ENCODE measurements at places on chromosomes 3 and 15.

DNA sequence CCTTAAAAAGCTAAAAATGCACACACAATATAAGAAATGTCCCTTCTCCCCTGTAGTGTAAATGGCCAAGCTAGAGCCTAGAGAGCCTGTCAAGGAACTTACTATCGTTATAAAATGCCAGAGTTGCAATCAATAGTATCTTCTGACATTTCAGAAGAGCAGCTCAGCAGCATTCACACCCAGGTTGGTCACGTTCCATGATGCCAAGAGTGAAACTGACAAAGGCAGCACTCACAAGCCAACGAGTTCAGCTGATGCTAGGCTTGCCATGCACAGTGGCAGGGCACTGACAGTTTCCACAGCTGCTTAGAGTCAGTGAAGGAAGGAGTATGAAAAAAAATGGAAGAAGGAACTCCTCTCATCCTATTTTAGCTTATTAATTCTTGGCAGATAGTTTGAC is 331.4 kb upstream of the CCDC54 start:
- DNase-seq, result no peak

GRCh38 chr3:170346481-170347392 is 10.8 kb upstream of the SKIL start:
- no peak for DNase-seq

DNA sequence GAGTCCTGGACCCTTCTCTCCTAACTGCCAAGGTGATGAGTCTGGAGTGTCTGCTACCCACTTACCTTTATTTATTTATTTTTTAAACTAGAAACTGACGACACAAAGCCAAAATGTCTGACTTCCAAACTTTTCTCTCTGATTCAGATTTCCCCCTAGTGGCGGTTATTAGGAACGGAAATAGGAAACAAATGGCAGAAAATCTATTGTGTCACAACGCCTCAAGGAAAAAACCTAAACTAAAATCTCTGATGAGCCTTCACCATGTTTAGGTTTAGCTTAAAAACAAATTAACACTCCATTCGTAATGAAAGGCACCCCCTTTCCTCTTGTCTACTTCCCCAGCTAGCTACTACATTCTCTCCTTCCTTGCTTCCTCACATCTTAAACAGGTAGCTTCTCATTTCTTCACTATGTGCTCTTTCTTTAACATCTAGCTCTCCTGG is 94.0 kb upstream of the MEX3B start:
- DNase-seq, result no peak

DNA sequence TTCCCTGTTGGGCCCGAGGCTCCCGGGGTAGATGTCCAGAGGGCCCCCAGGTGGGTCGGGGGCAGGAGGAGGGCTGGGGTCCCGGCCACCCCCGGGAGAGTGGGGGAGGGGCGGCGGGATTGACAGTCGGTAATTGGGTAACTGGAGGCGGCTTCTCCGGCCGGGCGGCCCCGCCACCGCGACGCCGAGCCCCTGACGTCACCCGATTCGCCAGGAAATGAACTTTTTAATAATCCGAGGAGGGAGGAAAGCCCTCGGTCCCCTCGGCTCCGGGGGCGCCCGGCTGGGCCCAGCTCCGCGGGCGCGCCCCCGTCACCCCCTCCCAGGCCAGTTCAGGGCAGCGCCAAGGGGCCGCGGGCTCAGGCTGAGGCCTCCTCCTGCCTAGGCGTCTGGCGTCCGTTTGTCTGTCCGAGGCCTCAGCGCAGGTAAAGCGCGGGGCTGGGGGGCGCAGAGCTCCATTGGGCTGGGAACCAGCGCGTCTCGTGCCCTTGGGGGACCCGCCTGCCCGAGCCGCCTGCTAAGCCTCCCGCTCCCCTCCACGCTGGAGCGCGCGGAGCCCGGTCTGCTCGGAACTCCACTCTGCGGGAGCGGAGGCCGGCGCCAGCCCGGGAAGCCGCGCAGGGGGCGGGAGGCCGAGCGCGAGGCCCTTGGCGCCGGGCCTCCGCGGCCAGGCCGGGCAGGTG is 3.9 kb downstream of the GATA2 start:
- DNase-seq, result peak; percentile 38

GRCh38 chr3:30473374-30474051 is 132.9 kb upstream of the TGFBR2 start:
- no peak for DNase-seq

GRCh38 chr3:156253150-156253549 is 132.8 kb downstream of the KCNAB1 start:
- DNase-seq, result no peak

GRCh38 chr3:105957722-105958121 is 88.9 kb upstream of the CBLB start:
- no peak for DNase-seq

- DNase-seq, result no peak
These were observed 73.1 kb downstream of the ATP2B2 start for GRCh38 chr3:10432156-10432845.

GRCh38 chr3:190096345-190096744 is 24.4 kb downstream of the P3H2 start:
- DNase-seq, result no peak

DNA sequence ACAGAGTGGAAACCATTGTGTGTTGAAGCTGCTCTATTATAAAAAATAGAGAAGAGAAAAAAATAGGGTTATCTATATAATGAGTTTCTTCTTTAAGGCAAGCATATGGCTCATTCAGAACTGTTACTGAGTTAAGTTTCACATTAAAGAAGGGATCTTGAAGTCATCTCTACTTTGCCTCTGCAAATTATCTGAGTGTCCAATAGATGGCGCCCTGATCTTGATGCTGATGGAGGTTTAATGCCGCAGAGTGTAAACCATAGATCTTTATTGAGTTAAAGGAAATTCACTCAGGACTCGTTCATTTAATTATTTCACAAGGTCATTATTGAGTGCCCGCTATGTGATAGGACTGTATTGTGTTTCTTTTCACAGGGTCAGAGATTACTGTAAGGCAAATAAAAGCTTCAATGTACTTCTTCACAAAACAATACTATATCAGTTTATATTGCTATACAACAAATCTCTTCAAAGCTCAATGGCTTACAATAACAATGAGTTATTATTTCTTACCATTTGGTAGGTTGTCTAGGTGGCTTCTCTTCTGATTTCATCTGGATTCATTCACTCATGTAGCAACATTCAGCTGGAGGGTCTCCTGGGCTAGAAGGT is 171.4 kb downstream of the NSUN3 start:
- no peak for DNase-seq

- no peak for DNase-seq
These were observed 147.6 kb downstream of the KLF13 start for GRCh38 chr15:31474059-31474868.

DNA sequence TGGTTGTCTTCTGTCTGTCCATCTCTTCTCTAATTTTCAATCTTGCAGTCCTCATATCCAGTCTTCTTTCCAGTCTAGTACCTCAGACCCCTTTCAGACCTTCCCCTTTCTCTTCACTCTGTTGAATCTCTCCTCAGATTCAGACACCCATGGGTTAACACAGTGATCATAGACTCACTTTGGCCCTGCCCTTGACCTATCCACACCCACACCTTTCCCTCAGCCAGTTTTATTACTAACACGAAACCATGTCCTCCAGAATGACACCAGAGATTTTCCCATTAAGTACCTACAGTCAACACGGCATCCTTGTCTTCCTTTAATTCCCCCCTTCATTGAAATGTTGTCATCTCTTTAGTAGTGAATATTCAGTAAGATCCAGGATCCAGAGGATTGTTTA is 74.5 kb upstream of the UBE2E2 start:
- no peak for DNase-seq

DNA sequence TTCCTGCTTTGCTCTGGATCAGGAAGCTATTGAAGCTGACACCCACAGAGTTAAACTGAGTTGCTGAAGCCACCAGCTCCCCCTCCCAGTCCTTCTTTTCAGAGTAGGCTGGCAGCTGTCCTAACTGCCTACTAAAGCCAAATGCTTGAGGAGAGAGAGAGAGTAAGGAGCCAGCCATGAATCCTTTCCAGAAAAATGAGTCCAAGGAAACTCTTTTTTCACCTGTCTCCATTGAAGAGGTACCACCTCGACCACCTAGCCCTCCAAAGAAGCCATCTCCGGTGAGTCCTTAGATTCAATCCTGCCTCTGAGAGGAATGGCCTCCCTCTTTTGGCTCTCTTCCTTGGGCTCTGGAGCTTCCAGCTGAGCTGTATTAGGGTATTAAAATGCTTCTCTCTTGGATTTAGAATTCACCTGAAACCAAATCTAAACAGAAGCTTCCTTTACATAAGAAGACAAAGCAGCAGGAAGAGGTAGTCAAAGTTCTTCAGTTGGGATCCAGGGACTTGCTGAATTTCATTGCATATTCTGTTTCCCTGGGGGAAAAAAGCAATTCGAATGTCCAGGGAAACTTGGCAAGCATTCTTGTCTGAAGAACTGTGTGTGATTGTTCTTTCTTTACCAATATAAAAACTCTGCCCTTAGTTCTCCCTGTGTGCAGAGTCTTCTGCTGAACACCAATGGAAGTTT is at the start of gene SLC15A2:
SLC15A2 (plus strand) TSS at position 101 of the 690 bp plus-strand sequence; CDS start at position 177, 76 bp downstream.
- no peak for DNase-seq

- DNase-seq, result no peak
These were observed 1153.3 kb downstream of the ROBO1 start for GRCh38 chr3:78614486-78614885.

DNA sequence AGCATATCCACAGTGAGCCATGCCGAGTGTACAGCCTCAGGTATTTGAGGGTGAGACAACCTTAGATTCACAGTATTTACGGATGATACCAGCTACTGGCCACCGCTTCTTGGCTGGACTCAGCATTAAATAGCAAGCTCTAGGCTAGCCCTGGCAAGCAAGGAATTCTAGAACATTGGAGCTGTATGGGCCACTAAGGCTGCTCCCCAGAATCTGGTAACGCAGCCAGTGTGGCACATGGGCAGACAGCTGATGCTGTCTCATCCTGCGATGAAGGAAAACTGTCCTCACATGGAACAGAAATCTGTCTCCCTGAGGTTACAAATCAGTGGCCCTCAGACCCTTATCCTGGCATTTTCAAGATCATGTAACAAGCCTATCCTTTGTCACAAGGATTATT is 57.6 kb upstream of the RGMA start:
- DNase-seq, result no peak

GRCh38 chr3:159910991-159911663 is 77.5 kb upstream of the IL12A start:
- no peak for DNase-seq

- no peak for DNase-seq
These were observed 488.9 kb downstream of the GABRG3 start for GRCh38 chr15:27459836-27460235.

- no peak for DNase-seq
These were observed 13.8 kb downstream of the RPL39L start for GRCh38 chr3:187125319-187126031.

- no peak for DNase-seq
These were observed 54.7 kb downstream of the FAM98B start for GRCh38 chr15:38508647-38509046.

- no peak for DNase-seq
These were observed 167.0 kb downstream of the VGLL4 start for GRCh38 chr3:11476735-11477144.

All from CD4-positive, alpha-beta T cell treated with Interleukin-17A for 4 hours (primary cell).